CD8-positive, alpha-beta T cell (primary cell): ENCODE measurements at places on chromosomes 6 and 20. TPM values are rescaled to one million over a fixed set of nuclear protein-coding genes. Genes with fewer than 3 reads are reported as not detected.

GRCh38 chr6:134164300-134164699, 111.9 kb upstream of the SLC2A12 start:
- no peak for DNase-seq

The PNRC1 gene
- 1,160 TPM for total RNA-seq

- peak; percentile 6 for DNase-seq
Observed at GRCh38 chr6:43575105-43575771, 600 bp downstream of the XPO5 start.

The ARMH2 gene
- total RNA-seq = 0.44 TPM

The LSM14B gene
- 58.2 TPM for total RNA-seq

The FLRT3 gene
- not detected for total RNA-seq

GRCh38 chr6:169014211-169015197, 239.1 kb downstream of the THBS2 start:
- DNase-seq = no peak

- peak; percentile 6 for DNase-seq
Observed at GRCh38 chr6:170205534-170206316, 85.2 kb downstream of the DLL1 start.

GRCh38 chr6:166078294-166078693, 89.4 kb downstream of the TBXT start:
- DNase-seq = no peak

The FAM210B gene
- 10.8 TPM for total RNA-seq

DNA sequence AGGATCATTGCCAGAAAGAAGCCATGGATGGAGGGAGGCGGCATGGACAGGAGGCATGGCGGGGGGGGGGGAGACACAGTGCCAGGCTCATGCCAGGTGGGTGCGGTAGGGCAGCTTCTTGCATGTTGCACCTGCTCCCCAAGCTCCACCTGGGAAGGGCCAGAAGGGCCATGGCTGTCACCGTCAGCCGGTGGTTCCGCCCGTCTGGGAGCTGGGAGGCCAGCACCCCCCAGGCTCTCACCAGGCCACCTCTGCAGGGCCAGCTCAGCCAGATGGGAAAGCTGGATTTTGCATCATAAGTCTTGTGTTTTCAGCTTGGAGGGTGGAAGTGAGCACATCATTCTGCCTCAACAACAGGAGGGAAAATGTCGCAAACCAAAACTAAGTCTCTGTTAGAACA, 404.7 kb downstream of the TAF4 start:
- no peak for DNase-seq

The MYH7B gene
- total RNA-seq = 0.19 TPM

DNA sequence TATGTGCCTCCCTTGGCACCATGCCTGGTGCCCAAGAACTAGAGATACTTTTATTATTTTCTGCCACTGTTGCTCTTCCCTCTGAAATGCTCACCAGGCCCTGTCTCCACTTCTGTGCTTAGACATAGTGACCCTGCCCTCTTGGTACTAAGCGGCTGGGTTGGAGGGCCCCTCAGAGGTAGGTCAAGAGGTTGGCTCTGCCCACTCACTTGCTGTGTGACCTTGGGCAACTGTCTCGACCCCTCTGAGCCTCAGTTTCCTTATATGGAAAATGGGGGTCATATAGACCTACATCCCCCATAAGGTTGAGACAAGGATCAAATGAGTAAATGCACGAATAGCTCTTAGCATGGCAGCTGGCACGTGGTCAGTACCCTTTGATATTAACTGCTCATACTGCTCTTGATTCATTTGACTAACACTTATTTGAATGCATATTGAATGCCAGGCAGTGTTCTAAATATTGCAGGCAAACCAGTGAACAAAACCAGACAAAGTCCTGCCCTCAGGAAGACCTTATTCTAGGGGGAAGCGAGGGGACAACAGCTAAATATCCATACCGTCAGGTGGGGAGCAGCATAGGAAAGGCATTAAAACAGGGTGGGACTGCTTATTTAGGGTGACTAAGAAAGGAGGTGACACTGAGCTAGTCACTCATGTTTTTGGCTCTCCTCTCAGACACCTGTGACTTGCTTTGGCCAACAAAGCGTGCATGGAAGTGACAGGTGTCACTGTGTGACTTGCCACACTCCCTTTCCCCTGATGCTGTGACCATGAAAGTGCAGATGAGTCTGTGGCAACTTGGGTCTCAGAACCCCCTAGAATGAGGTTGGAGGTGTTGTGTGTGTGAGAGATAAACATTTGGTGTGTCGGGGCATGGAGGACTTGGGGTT, 14.3 kb upstream of the SPO11 start:
- DNase-seq = no peak

The DBNDD2 gene
- 25.0 TPM for total RNA-seq

The C4B gene
- 3.2 TPM for total RNA-seq

DNA sequence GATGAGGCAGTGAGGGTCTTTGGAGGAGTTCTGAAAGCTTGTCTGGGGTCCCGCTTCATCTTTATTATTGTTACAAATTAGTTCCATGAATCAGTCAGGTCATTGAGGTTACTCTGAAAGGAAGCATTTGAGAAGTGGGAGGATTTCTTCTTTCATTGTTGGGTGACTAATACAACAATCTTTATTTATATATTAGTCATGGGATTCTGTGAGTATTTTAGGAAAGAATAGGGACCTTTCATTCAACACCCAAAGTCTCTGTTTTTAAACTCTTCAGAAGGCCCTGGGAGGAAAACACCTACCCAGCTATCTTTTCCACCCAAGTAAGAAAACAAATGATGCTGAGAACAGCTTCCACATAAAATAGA, 98.3 kb downstream of the SOD2 start:
- DNase-seq = no peak

GRCh38 chr6:83258517-83258916, 65.4 kb downstream of the RWDD2A start:
- no peak for DNase-seq

The UNC5CL gene
- 2.3 TPM for total RNA-seq

GRCh38 chr6:40411881-40412280, 175.3 kb downstream of the LRFN2 start:
- DNase-seq = no peak

GRCh38 chr20:1130847-1131246, 12.4 kb downstream of the PSMF1 start:
- DNase-seq = no peak

The SLC16A10 gene
- 18.5 TPM for total RNA-seq

The COL12A1 gene
- total RNA-seq = not detected

DNA sequence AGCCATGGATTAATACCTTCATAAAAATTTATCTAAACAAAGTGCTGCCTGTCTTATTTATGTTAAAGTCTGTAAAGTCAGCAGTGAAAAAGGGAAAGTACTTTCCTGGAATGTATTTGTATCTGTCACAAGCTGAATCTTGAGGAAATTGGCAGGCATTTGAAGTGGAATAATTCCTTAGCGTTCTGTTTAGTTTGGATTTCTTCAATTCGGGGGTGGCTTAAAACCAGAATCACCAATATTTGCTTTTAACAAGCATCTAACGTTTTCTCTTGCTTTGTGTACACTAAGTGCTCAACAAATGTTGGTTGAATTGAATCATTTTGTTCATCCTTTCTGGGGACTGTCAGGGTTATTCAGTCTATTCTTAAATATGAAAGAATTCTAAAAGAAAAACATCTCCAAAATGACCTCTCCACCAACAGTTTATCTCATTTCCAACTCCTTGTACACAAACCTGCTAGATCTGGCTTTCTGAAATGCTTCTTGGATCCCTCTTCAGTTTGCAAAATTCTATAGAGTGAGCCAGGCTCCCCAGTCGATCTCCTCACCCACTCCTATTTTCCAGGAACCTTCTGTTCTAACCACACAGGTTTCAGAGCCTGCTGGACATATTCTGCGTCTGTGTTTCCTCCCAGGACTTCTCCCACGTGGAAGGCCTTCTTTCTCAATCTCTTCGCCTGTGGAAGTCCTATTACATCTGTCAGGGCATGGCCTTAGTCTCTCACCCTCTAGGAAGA, 2.0 kb upstream of the NPEPL1 start:
- no peak for DNase-seq

The WFDC5 gene
- not detected for total RNA-seq

GRCh38 chr6:5294392-5295211, 33.3 kb downstream of the FARS2 start:
- no peak for DNase-seq

GRCh38 chr6:42365021-42365420, 86.7 kb downstream of the TRERF1 start:
- DNase-seq = no peak

DNA sequence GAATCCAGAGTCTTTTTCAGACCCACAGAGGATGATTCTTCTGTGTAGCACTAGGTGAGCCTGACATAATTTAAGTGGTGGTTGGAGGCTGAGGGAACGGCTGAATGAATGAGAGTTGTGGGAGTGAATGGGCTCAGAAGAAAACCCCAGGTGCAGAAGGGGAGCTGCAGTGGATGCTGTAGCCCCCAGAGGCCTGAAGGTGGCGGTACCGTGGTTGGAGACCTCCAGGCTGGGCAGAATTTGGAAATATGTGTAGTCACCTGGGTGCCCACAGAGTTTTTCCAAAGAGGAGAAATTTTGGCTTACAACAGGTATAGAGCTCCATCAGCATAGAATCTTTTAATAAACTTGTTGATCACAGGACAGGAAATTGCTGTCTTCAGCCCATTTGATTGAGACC, 6.5 kb upstream of the RAET1G start:
- DNase-seq = no peak

The HCK gene
- total RNA-seq = 0.14 TPM

DNA sequence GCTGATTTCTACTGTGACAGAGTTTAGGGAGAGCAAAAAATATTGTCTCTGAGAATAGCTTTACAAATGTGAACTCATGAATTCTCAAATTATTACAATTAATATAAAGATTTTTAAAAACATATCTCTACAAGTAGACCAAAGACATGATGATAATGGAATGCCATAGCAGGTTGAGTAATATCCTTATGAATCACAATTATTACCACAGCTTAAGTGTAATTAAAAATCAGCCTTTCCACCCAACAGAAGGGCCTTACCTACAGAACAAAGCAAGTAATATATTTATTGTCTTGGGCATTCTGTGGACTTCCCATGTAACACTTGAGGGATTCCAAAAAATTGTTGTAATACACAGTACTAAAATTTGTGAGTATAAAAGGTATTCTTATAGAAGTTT, 1099.6 kb upstream of the GJE1 start:
- DNase-seq = no peak

DNA sequence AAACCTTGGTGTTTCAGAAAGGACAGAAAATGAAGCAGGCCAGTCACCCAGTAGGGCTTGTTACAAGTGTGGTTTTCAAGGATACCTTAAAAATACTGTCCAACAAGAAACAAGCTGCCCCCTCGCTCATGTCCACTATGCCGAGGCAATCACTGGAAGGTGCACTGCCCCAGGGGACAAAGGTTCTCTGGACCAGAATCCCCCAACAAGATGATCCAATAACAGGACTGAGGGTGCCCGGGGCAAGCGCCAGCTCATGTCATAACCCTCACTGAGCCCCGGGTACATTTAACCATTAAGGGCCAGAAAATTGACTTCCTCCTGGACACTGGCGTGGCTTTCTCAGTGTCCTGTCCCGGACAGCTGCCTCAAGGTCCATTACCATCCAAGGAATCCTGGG, 6.6 kb upstream of the NT5DC1 start:
- DNase-seq = no peak

GRCh38 chr6:2560917-2561698, 189.6 kb downstream of the MYLK4 start:
- no peak for DNase-seq

- DNase-seq = no peak
Observed at GRCh38 chr6:145323646-145324045, 411.7 kb downstream of the EPM2A start.

DNA sequence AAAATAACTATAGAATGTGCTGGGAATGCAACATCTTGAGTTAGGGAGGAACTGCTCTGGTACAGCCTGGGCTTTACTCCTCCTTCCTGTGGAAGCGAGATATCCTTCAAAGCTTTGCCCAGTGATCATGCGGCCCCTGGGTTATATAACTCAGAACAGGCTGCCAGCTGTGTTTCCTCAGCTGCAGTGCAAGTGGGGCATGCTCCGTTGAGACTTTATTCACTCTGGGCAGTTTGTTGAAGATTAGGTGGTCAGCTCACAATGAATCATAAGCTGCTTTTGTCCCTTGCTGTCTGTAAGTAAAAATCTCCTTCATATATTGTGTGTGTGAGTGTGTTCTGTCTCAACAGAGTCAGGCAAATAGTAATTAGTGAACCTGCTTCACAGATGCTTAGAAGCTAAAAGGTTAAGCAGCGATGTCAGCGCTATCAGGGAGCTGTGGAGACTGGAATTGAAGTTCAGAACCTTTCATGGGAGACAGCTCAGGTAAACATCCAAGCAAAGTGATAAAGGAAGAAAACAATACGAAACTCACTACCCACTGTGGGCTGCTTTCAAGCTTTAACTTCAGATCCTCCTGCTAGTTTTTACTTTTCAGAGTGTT, 688.4 kb downstream of the HTR1B start:
- DNase-seq = no peak

- DNase-seq = no peak
Observed at GRCh38 chr6:168837254-168838036, 396.5 kb downstream of the SMOC2 start.

GRCh38 chr20:34475979-34476736, 40.1 kb upstream of the DYNLRB1 start:
- DNase-seq = peak; percentile 33

The PLCB1 gene
- 5.0 TPM for total RNA-seq

The OR10C1 gene
- total RNA-seq = not detected

- DNase-seq = no peak
Observed at GRCh38 chr6:4635666-4636065, 140.5 kb upstream of the CDYL start.

DNA sequence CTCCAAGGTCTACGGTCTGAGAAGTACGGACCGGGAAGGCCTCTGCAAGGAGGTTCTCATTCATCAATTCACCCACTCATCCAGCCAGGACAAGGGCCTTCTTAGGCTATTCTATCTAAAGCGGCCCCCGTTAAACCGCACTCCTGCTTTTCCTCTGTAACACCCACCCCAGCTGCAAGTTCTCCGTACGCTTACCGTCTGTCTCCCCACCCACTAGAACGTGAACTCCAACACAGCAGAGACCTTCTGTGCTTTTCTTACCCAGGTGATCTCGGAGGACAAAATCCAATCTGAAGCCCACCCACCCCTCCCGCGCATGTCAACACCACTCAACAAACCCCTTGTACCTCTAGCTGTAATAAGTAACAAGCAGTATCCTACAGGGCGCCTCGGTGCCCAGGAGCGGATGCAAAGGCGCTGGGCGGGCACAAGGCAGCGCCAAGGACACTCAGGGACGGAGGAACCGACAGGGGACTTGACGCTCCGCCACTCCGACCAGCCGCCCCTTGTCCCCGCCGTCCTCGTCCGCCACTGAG, 351 bp downstream of the AURKA start:
- DNase-seq = no peak

The RNF182 gene
- not detected for total RNA-seq

DNA sequence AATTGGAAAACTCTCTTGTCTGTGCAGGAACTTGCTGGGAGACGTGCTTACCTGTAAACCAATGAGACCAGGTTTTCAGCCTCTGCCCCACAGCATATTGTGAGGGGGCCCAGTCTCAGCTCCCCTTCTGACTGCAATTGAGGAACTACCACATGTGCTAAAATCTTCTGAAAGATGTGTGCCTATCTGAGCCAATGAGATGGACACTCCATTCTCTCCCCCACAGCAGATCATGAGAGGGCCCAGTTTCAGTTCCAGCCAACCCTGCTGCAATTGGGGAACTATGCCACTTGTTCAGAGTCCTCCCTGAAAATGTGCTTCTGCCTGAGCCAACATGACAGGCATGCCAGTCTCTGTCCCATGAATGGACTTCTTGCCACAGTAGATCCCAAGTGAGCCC, 20.9 kb upstream of the PI3 start:
- peak; percentile 8 for DNase-seq
